ENCODE measurements at places on chromosomes 4 and X.

GRCh38 chr4:14566518-14566917 lies 435.8 kb upstream of the CPEB2 start:
- DNase-seq = no peak

- DNase-seq = no peak
Observed at GRCh38 chr4:24734511-24734910, 60.9 kb upstream of the SOD3 start.

- DNase-seq = no peak
Observed at GRCh38 chr4:103171006-103171405, 27.1 kb downstream of the CENPE start.

DNA sequence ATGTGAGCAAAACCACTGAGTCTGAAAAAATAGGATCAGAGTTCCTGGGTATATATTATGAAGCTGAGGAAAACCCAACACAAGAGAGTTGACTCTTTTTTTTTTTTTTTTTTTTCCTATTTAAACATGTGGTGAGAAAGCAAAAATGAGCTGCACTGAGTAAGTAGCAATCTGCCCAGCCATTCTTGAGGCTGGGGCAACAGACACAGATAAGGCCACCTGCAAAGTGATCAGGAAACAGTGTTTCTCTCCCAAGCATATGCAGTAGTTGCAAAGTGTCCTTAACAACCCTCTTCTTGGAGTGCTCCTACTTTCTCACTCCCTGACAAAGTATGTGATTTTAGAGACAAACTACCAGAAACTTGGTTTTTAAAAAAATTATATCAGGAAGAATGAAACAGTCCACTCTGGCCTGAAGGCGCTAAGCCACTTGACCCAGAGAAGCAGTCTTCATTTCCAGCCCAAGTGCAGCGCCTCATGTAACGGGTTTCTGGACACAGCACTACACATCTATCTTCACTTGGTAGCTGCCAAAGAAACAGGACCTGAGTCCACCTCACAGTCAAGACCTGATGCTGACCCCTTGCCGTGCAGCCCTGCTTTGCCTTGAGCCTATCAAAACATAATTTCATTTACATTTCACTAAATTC lies 124.6 kb upstream of the MAP3K15 start:
- no peak for DNase-seq

DNA sequence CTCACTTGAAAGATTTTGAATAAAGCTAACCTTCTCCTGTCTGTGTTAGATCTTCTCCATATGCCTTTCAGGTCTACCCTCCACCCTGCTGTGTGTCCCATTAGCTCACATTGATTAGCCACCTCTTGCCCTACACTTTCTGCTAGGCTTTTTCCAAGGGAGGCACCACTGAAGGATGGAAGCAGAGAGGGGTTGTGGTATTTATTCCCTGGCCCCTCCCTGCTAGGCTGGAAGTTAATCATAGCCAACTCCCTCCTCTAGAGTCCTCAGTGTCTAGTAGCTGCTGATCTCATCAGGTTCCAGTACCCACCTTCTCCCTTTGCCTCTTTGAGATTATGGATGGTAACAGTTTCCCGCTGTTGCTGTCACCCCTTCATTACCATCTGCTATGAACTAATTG lies 8.9 kb upstream of the SMIM43 start:
- no peak for DNase-seq

DNA sequence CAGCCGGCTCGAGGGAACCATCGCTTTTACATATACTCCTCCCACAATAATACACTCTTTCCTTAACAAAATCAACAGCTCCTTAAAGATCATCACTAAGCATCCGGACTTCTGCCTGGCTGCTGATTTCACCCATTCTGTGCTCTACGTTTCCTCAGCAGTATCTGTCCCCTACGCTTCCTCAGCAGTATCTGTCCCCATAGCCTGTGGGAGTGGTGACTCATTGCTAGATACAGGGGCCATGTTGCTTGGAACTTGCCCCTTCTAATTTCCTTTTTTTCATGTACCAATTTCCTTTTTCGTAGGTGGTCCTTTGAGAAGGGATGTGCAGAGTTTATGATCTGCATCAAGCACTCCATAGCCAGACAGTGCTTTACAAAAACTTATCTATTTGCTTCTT lies 18.6 kb downstream of the MAP3K15 start:
- DNase-seq = no peak

DNA sequence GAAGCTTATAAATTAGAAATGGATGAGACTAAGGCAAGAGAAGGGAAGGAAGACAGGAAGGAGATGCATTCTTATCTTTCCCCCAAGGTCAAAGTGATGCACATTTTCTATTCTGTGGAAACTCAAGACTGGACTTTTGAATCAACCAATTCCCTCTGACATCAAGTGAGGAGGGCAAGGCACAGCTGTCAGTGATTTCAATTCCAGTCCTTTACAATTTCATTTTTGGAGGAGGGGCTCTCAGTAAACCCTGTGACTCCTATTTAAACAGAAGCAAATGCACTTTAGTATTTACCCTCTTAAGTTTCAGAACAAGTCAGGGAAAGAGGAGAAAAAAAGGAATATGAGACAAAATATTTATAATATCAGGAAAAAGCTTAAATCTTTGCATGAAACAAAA lies 134.0 kb downstream of the MGST2 start:
- DNase-seq = no peak
